Activated T-helper 1 cell treated with anti-CD3 and anti-CD28 coated beads, Interleukin-2, amount 50 U/mL, for 16 hours (primary cell): ENCODE measurements at places on chromosomes 6 and 20.

DNA sequence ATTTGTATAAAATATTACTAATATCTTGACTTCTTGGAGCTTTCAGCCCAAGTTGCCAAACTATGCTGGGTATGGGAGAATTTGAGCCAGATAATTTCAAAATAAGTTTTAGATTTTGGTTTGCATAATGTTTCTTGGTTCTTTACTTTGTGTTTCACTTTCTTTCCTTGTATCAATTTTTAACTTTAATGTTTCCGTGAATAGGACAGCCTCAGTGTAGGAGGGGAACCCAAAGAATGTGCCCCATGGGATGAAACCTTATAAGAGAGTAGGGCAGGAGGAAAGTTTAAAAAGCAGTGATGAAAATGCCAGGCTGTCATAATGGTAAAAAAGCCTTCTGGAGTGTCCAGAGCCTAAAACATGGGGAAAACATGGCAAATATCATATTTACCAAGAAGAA lies 252.4 kb upstream of the IRAK1BP1 start:
- no peak for DNase-seq

DNA sequence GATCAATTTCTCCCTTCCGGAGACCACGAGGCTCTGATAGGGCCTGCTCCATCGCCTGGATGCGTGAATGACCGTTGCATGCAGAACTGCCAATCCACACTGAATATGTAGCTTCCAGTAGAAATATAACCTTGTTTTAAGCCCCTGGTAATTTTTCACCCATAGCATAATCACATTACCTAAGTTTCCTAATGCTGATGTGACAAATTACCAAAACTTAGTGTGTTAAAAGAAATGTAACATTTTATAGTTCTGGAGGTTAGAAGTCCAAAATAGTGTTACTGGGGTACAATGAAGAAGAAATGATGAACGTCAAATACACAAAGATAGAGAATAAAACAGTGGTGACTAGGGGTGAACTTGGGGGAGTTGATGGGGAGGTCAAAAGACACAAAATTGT lies 22.0 kb upstream of the SIRPD start:
- DNase-seq = no peak

- no peak for DNase-seq
Observed at GRCh38 chr6:170260686-170261085, 30.2 kb downstream of the DLL1 start.

- DNase-seq = no peak
Observed at GRCh38 chr6:114052141-114052540, 81.2 kb upstream of the HDAC2 start.

- no peak for DNase-seq
Observed at GRCh38 chr20:24487648-24488047, 18.2 kb downstream of the SYNDIG1 start.

- DNase-seq = no peak
Observed at GRCh38 chr6:88119769-88120168, 46.4 kb downstream of the CNR1 start.

DNA sequence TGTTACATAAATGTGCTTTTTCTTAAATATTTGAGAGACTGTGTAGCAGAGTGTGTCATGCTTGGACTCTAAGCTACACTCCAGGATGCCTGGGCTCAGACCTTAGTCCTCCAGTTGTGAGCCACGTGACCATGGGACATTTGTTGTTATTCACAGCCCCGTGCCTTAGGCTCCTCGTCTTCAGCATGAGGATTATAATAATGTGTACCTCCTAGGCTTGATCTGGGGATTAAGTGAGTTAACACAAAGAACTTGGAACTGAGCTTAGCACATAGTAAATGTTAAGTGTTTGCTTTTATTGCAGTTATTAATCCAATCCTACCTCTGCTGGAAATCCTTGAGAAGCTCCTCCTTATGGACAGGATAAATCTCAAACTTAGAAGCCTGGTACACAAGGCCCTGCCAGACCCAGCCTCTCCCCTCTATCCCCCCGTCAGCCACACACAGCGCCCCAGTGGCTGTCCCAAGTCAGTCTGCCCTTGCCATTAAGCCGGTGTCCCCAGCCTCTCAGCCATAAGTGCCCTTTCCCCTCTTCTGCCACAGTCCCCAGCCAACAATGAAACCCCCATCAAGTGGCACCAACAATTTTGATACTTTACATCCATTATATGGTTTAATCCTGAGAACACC lies 177.5 kb downstream of the TMEM242 start:
- DNase-seq = no peak

DNA sequence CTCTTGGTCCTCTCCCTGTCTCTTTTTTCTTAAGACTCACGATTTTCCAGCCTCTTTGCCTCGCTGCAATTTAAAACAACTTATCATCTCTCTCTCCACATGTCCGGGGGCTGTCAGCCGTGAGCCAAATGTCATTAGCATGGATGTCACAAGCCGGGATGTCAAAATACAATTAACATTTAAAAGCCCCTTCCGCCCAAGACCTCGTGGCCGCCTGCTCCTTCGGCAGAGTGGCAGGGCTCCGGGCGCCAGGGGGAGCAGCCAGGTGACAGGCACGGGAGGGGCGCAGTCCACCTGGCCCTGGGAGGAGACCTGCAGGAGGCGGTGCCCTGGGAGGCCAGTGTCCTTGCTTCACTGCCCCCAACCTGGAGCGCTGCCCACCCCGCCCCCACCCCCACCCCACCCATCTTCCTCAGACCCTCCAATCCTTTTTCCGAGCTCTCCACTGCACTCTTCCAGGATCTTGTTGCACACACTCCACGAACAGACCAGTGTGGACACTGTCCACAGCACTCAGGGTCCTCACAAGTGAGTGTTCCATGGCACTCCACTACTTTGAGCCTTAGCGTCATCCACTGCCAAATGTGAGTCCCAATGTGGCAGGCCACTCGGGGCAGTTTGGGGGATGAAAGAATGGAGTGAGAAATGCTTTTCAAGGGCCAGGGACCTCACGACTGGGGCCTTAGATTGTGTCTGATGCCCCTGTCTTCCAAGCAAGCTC lies 5.6 kb upstream of the GRM4 start:
- no peak for DNase-seq

DNA sequence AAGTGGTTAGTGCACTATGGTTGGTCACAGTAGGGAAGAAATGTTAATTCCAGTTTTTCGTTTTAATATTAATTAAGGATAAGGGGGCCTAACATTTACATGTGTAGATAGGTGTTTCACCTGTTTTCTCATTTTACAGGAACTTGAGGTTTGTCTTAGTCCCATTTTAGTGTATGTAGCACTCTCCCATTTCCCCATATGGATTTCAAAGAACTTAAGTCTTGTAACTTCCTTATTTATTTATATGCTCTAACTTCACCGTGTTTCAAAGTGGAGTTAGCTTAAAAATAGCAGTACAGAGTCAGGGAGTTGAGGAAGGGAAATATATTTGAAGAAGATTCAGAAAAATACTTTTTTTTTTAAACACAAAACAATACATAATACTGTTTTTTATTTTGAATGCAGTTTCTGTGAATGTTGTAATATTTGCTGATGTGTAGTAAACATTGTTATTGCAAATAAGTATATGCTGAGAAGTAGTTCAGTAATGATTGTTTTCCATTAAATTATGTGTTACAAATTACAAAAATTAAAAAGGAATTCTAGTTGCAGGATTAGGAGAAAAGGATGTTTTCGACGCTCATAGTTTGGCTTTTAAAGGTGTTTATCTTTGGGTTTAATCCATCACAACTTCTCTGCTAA lies 3.5 kb downstream of the SCAF8 start:
- DNase-seq = no peak

DNA sequence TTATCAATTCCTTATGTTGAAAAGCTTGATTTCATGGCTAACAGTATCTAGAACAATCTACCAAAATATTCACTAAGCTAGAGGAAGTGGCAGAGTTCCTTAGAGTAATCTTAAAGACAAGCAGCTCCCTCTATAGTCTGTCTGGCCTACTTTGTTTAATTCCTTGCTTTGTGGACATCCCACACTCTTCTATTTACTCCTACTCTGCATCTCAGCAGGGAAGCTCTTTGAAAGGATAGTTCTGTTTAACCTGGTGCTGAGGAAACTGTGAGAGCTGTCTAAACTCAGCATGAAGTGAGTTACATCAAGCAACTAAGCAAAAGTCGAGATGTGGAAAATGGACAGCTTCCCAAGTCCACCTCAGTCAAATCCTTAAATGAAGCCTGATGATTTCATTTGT lies 4.3 kb downstream of the REV3L start:
- DNase-seq = no peak

GRCh38 chr20:31715766-31716165 lies 6.9 kb downstream of the BCL2L1 start:
- no peak for DNase-seq

DNA sequence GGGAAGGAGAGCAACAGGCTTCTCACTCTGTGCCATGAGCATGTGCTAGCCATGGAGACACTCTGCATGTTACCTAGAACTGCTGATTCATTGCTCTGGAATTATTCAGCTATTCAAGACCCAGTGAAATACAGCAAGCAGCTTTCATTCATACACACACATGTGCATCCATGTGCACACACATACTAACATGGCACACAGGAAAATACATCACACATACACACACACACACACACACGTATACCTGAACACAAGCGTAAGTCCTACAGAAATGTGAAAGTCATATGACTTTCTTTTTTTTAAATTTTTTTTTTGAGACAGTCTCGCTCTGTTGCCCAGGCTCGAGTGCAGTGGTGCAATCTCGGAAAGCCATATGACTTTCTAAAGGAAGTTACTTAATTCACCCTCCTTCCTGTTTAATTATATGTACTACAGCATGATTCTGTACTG lies 108.2 kb upstream of the NFATC2 start:
- DNase-seq = no peak

DNA sequence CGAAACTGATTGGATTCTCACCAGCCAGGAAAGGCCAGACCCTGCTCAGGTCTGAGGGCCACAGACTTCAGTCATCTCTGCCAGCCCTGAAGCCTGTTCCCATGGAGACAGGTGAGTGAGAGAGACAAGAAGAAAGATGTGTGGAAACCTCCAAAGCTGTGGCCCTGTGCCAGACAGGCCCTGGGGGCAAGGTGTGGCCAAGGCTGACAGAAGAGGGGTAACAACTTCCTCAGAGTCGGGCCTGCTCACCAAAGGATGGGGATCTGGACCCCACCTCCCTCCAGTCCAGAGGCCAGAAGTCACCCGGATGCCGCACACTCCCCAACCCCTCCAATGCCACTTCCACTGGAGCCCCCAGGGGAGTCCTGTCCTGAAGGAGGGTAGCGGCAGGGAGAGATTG lies 73.6 kb downstream of the MDGA1 start:
- no peak for DNase-seq

DNA sequence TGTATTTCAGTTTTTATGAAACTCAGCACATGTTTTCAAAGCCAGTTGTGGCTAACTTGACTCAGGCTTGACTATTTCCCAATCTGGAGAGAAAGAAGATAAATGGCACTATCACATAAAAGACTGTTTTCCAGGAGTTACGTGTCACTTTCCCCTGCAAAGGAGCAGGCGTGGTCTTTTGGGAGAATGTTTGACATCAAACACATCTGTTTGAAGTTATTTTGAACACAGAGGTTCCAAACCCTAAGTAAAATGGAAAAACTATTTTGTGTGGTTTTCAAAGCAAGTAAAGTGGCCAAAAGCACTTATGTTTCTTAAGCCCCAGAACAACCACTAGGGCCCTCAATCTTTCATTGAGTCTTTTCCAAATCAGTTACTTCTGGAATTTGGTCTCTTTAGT lies 89.7 kb downstream of the FOXF2 start:
- DNase-seq = no peak

DNA sequence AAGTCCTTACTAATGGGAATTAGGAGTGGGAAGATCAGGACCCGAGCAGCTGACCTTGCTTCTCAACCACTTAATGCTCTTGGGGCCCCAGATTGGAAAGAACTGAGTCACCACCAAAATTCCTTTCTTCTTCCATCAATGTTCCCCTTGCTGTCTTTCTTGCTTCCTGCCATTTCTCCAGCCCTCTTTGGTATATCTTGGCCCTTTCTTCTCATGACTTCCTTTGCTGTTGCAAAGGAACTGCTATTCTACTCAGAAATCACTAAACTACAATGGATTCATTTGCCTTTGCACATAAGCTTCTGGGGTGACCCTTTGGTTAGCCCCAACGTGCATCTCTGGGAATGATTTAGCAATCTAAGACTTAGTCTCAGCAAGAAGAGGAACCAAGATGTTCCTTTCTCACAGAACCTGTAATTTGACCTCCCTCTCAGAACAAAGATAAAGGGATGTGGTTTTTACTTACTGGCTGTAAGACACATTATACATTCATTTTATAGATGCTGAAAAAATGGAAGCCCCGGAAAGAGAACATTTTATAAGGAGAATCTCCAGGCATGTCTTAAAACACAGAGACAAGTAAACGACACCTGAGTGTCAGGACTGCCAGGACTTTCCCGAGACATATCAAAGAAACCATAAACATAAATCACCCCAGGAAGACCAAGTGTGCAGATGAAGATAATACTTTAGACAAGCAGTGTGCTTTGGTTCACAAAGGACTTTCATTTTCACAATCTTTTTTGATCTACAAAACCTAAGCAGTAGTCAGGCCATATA lies 99.0 kb upstream of the TNFAIP3 start:
- no peak for DNase-seq

DNA sequence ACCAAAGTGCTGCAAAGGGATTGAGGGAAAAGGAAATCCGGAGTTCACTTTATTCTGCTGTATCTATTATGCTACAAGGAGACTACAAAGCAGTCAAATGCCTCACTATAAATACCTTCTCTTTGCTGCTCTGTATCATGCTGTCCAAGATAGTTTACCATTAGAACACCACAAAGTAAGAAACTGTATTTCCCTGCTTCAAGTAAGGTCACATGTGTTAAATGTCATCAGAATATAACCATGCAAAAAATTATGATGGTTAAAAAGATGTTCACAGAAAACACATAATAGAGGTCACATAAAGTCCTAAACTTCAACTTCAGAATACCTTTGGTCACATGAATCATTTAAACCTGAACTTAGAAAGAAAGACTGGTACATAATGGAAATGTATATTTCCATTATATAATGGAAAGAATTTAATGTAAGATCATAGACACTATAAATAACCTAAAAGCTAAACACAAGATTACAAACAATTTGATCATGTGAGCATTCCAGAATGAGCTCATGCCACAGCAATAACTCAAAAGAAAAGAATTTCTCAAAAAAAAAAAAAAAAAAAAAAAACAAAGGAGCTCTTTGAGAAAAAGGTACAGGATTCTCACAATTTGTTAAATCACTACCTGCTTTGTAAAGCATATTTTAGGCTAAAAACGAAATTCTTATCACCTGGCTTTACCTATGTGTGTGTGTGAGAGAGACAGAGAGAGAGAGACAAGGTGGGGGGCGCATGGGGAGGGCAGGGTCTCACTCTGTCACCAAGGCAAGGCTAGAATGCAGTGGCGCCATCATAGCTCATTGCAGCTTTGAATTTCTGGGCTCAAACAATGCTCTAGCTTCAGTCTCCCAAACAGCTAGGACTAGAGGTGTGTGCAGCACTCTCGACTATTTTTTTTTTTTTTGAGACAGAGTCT lies 58.7 kb downstream of the KIF13A start:
- DNase-seq = no peak

- no peak for DNase-seq
Observed at GRCh38 chr6:34172961-34173775, 27.3 kb upstream of the GRM4 start.

DNA sequence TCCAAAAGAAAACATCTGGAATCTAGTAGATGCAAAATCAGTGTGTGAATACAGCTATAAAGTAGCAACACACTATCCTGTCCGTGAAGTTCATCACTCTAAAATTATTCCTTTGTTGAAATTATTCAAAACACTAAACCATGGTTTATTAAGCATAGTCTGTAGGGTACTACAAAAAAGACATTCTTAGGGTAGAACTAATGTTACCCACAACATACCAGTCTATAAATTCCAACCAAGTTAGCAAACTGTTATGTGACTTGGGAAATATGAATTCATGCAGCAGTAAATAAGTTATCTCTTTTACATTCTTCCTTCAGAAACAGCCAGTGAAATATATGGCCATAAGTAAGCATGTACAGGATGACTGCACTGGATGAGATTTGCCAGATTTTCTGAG lies 580.3 kb upstream of the ADGRB3 start:
- DNase-seq = no peak
